Cardiac atrium fibroblast (primary cell): ENCODE measurements at places on chromosomes 6 and 20. TPM values are rescaled to one million over a fixed set of nuclear protein-coding genes. Genes with fewer than 3 reads are reported as not detected.

NPEPL1 gene
- 21.1 and 23.3 TPM in 2 replicates for total RNA-seq

BPIFB2 gene
- total RNA-seq = not detected in 2 replicates

MARCKS gene
- total RNA-seq = 65.3 and 82.0 TPM in 2 replicates

TGM3 gene
- total RNA-seq = not detected in 2 replicates

HFE gene
- total RNA-seq = 6.5 and 19.0 TPM in 2 replicates

TMEM239 gene
- not detected in 2 replicates for total RNA-seq

ACTR5 gene
- 2.5 and 3.1 TPM in 2 replicates for total RNA-seq

GLP1R gene
- not detected in 2 replicates for total RNA-seq

DPPA5 gene
- total RNA-seq = not detected in 2 replicates

RUNX2 gene
- 0.49 and 0.72 TPM in 2 replicates for total RNA-seq

CD93 gene
- total RNA-seq = 7.8 and 26.4 TPM in 2 replicates

RIPOR3 gene
- 2.5 and 4.2 TPM in 2 replicates for total RNA-seq

CFAP206 gene
- not detected in 2 replicates for total RNA-seq

NKX2-4 gene
- not detected in 2 replicates for total RNA-seq

VGLL2 gene
- not detected in 2 replicates for total RNA-seq

PSORS1C1 gene
- total RNA-seq = 0.16 and 1.1 TPM in 2 replicates
